ENCODE measurements at places on chromosomes 5 and 9.

DNA sequence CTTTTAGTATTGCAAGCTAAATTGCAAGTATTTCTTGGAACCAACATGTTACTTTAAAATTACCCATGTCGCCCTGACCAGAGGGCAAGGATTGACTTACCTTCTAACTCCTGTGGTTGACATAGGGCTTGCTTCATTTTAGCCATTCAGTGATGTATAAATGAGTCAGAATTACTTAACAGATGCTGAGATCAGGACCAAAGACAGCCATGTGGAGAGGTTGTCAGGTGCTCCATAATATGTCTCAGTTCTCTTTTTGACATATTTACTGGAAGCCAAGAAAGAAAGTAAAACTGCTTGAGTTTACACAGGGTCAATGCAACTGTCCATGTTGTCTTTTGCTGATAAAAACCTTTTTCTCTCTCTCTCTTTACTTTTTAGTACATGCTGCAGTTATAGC lies 33.2 kb downstream of the F2RL2 start:
- DNase-seq = no peak

DNA sequence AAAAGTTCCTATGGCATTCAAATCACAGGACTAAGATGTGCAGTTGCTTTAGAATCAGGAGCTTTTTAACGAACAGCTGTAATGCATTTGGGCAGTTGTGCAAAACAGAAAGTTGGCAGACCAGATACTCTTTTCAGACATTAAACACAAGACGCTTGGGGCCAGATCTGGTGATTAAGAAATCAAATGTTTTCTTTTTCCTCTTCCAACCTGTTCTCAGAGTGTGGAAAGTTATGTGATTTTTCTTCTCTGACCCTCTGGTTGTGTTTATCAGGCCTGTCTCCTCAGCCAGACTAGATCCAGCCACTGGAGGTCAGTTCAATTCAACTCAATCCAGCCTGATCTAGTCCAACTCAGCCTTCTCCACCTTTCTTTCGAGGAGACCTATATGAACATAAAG lies 298.5 kb upstream of the PCSK5 start:
- no peak for DNase-seq

DNA sequence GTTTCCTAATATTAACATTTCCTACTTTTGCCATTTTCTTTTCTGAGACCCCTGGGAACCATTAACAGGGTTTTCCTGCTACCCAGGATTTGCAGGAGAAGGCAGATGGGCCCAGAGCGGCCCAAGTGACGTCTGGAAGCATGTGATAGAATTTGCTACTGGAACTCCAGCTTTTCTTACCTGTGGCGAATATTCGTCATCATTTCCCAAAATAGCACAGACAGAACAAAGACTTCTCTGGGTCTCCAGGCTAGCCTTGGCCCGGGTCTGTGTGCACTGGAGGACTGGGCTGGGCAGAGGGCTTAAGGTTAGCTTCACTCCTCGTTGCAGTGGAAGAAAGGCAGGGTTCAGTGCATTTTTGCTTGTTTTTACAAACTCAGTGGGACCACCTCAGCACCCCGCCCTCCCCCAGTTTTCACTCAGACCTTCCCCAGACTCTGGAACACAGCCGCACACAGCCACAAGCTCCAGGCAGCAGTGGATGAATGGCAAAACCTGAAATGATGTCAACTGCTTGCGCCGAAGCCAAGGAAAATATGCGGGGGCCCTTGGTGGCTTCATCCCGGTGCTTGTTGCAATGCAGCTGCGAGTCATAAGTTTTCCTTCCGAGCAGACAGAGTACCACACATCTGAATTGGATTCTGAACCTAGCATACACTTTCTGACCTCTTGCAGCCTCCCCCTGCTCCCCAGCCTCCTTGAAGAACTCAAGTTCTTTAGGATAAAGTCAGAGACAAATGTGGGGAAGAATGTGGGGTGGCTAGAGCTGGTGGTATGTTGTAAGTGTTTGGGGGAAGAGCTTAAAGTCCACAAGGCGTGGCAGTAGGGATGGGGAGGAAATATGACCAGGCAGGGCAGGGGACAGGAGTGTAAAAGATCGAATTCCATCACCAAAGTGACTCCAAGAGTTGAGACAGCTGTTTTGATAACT lies 586.0 kb downstream of the CCDC171 start:
- no peak for DNase-seq

- DNase-seq = no peak
These were observed 5.8 kb upstream of the ENTPD8 start for GRCh38 chr9:137446851-137447471.

GRCh38 chr9:130239363-130239695 lies 26.2 kb upstream of the HMCN2 start:
- DNase-seq = no peak

GRCh38 chr5:52648726-52649125 lies 139.0 kb upstream of the ITGA1 start:
- no peak for DNase-seq

Data from SW 1271 (cell line).